ENCODE measurements at places on chromosomes 6 and 20.
A peak's percentile ranks its signal among the peaks of the same experiment; 100 is the strongest.

DNA sequence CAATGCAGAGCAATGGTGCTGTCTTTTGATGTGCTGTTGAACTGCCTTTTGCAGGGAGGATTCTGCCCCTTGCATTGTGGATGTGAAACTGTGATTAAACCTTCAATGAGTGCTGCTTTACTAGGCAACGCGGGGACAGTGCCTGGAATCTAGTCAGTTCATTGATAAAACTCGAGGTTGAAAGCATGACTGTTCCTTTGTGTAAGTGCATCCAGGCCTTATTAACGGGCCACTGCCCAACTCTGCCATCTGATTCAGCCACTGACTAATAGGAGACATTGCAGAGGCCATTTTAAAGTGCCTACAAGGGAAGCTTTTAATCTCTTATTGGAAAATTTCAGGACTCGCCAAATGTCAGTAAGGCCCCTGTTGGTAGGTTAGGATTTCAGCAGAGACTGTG is 49.3 kb downstream of the SLC35F1 start:
- no peak for DNase-seq

DNA sequence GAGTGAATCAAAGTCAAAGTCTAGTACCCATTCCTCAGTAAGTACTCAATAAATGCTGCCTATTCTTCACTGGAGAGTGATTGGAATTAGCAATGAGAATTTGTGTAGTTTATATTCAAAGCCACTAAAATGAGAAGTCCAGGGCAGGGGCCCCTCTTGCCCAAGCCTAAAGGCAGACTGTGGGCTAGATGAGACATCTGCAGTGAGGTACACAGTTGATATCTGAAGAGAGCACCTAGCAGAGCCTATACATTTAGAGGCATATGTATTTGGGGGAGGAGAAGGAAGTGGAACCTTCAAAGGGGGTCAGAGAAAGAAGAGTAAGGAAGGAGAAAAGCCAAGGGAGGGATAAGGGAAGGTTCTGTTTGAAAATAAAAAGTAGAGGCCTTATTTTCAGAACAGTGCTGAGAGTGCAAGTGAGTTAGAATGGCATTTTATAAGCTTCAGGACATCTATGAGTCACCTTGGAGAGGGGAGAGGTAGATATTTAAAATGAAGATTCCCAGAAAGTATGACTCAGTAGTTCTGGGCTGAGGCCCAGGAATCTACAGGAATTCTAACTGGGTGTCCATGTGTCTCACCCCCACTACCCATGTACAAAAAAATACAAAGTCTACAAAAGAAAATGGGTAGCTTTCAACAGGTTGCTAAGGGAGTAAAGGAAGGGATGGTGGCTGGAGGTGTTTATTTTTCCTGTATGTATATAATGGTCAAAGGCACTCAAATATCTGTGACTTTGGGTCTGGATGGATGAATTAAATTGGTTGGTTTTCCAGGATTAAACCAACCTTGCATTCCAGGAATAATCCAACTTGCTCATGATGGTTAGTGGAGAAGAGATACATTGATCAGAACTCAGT is 135.1 kb downstream of the ZFP64 start:
- DNase-seq, result peak; percentile 95

DNA sequence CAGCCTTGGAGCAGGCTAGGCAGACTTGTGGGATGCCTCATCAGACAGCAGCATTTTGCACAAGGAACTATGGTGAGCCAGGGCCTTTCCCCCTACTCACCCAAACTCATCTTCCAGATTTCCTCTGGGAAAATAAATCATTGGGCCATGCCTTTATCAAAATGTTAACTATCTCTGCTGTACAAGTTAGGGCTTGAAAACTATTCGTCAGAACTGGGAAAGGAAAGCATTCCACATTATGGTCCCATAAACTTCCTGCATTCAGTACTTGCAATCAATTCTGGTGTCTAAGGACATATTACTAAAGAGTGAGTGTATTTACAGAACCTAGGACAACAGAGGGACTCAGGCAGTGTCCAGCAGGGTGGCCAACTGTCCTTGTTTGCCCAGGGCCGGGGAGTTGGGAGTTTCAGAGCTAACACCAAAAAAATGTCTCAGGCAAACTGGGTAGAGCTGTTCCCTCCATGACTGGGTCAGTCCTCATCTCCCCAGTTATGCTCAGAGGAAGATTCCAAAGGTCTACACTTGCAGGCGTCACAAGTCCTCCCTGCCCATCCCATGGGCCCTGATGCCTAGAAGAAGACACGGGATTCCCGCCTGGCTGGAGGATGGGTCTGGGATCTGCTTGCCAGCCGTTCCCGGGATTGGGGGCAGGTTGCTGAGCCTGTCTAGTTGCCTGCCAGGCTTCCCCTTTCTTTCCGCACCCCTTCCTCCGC is 72.2 kb downstream of the SLC22A3 start:
- DNase-seq, result no peak

- no peak for DNase-seq
These were observed 248.0 kb upstream of the PRDM1 start for GRCh38 chr6:105838171-105838570.

GRCh38 chr20:20603339-20603990 is 109.0 kb downstream of the RALGAPA2 start:
- DNase-seq, result no peak

DNA sequence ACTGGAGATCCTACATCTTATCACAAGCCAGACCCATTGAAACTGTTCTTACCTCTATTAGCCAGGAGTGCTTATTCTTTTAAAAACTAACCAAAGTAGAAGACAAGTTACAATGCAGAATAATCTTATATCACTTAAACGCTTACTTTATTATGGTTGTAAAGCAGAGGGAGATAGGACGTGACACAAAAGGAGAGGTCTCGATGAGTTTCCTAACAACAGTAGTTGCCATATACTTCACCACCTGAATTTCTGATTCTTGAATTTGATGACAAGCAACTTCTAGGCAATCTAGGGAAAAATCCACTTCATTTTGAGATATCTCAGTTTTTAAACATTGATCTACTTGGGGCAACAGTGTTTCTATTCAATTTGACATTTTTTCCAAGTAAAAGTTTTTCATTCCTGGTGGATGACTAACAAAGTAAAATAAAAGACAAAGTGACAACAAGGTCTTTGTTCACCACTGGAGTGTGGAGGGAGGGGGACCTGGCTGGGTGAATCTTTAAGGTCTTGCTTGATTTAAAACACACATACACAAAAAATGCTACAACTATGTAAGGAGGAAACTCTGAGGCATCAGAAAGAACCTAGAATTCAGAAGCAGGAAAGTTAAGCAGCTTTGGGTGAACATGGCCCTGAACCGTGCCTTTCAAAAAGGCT is 110.9 kb downstream of the SMLR1 start:
- DNase-seq, result peak; percentile 78

- DNase-seq, result peak; percentile 92
These were observed 10.1 kb downstream of the ISM1 start for GRCh38 chr20:13231031-13231752.

DNA sequence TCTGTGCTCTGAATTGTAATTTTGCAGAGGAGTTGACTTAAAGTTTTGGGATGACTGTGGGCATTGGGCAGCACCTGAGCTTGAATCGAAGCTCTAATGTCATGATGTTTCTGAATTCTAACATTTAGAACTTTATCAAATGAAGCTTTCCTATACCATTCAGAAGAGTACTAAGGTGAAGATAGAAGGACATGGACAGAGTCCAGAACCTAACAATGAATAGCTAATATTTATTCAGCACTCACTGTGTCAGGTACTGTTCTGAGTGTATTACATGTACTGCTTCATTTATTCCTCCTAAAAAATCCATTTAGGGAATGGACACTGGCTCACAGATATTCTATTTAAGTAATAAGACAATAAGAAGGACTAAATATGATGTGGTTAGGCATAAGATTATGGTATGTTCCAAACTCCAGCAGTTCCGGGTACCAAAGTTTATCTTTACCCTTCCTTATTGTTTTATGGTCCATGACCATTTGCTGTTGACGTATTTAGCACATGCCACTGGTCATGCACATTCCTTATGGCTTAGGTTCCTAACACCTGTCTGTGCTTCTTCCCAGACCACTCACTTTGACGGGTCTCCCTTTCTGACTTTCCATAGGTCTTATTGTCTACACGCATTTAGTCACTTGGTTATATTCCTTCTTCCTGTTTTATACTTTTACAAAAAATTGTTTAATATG is 20.3 kb downstream of the BCKDHB start:
- no peak for DNase-seq

GRCh38 chr6:100833972-100834574 is 47.1 kb downstream of the ASCC3 start:
- no peak for DNase-seq
